Right cardiac atrium (tissue), 5 donors: ENCODE measurements at places on chromosomes 2 and 18. TPM values are rescaled to one million over a fixed set of nuclear protein-coding genes. Genes with fewer than 3 reads are reported as not detected.
A peak's percentile ranks its signal among the peaks of the same experiment; 100 is the strongest.

- DNase-seq = no peak
Observed at GRCh38 chr2:236555481-236555880, 14.1 kb upstream of the ACKR3 start.

- DNase-seq = no peak
Observed at GRCh38 chr2:166042768-166043390, 84.9 kb downstream of the SCN1A start.

GRCh38 chr2:29226375-29226774 lies 111.2 kb downstream of the CLIP4 start:
- DNase-seq = no peak

- peak; percentile 17 for DNase-seq
Observed at GRCh38 chr2:72204156-72204785, 56.6 kb upstream of the CYP26B1 start.

DNA sequence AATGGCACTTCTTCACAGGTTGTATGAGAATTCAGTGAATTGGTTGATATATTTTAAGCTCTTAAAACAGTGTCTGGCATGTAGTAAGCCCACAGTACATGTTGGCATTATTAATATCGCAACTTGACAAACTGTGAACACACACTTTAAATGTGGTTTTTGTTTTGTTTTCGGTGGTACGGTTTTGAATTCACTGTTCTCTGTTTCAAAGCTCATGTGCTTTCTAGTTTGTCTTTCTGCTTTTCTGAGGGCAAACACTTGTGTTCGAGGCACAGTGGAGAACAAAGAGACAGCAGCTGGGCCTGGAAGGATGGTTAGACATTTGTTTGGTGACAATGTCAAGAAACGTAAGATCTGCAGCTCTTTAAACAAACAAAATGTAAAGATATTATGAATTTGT lies 276.5 kb upstream of the MC4R start:
- no peak for DNase-seq

- DNase-seq = no peak
Observed at GRCh38 chr2:112684415-112684775, 36.4 kb upstream of the NT5DC4 start.

DNA sequence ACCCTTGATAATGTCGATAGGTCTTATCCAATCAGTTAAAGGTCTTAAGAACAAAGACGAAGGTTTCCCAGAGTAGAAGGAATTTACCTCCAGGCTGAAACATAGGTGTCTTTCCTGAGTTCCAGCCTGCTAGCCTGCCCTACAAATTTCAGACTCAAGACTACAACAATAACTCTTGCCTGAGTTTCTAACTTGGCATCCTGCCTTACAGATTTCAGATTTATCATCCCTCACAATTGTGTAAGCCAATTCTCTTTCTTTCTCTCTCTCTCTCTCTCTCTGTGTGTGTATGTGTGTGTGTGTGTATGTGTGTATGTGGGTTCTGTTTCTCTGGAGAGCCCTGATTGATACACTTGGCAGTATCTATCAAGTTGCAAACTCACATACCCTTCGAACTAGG lies 37.2 kb upstream of the B4GALT6 start:
- no peak for DNase-seq

DNA sequence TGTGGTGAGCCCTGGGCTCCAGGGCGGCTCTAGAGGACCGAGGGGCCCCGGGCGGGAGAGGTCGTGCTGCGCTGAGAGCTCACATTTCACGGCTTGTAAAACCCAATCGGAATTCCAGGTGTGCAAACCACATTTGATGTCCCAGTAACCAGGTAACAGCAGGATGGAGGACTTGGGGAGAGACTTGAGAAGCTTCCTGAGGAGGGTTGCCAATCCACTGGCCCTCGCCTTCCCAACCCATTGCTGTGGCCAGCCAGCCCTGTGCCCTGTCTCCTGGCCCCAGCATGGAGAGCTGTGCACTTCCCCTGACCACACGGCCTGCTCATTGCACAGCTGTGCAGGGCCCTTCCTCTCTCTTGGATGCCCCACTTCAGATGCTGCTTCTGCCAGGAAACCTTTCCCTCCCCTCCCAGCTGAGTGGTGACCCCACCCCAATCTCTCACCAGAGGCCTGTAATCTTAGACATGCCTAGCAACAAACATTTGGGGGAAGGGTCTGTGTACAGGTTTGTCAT lies 39.6 kb downstream of the ASB1 start:
- no peak for DNase-seq

DNA sequence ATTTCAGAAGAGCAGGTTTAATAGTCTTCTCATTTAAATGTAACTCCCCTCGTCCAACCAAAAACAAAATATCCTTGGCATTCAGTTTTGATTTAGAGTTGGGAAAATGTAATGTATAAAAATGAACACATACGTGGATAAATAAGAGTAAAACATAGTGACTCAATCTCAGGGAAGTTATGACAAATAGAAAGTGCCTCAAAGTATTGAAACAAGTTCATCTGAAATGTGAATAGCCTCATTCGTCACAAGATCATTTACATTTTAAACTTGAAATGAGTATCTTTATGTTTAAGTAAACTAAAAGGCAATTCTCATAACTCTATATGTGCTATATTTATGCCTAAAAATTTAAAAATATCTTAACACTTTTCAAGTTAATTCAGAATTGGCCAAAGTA lies 122.2 kb upstream of the SMAD7 start:
- DNase-seq = no peak

DNA sequence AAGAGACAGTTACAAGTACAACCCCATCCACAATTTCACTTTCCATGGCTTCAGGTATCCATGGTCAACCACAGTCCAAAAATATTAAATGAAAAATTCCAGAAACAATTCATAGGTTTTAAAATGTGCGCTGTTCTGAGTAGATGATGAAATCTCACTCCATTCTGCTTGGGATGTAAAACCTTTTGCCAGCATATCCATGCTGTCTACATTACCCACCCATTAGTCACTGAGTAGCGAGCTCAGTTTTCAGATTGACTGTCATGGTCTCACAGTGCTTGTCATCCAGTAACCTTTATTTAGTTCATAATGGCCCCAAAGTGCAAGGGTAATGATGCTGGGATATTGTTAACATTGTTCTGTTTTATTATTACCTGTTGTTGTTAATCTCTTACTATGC lies 40.5 kb downstream of the SMAD4 start:
- no peak for DNase-seq

DNA sequence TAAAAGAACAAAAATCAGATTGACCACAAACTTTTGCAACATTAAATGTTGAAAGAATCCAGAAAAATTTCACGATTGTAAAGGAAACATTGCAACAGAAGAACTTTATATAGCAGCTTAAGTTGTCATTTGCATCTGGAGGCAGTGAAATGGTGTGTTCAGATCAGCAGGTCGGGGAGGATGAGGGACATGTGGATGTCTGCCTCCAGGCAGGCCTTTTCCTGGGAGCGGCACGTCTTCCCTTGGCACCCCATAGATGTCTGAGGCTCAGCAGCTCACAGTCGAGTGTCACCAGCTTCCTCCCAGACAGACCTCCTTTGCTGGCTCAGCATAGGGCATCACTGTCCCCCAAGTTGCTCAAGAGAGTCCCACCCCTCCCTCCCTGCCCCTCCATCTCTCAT lies 44.3 kb upstream of the ASB1 start:
- DNase-seq = no peak

DNA sequence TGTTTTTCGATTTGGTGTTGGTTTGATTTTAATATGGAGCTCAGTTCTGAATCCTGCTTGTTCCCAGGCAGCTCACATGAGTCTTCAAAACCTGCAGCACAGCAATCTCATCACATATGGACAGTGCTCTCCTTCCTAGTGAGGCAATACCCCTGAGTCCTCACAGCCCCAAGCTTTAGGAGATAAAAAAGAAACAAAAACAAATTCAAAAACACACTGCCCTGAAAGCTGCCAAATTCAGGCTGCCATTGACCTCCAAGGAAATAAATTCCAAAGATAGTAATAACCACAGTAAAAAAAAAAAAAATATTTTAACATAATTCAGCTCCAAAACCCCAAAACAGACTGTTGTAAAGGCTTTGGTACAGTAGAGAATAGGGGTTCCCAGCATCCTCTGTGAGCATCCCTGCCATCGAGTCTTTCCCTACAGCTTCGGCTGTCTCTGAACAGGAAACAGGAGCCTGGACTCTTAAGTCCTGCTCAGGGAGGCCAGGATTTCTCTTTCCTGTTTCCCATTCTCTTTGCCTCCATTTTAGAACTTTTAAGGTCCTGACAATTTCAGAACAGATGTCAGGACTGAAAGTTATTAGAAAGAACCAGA lies 14.7 kb upstream of the SP3 start:
- DNase-seq = no peak

- DNase-seq = no peak
Observed at GRCh38 chr2:150007815-150008430, 420.3 kb upstream of the MMADHC start.

- DNase-seq = no peak
Observed at GRCh38 chr2:99707592-99707991, 217.8 kb upstream of the REV1 start.

GRCh38 chr2:134233728-134234136 lies 20.1 kb upstream of the MGAT5 start:
- no peak for DNase-seq

DNA sequence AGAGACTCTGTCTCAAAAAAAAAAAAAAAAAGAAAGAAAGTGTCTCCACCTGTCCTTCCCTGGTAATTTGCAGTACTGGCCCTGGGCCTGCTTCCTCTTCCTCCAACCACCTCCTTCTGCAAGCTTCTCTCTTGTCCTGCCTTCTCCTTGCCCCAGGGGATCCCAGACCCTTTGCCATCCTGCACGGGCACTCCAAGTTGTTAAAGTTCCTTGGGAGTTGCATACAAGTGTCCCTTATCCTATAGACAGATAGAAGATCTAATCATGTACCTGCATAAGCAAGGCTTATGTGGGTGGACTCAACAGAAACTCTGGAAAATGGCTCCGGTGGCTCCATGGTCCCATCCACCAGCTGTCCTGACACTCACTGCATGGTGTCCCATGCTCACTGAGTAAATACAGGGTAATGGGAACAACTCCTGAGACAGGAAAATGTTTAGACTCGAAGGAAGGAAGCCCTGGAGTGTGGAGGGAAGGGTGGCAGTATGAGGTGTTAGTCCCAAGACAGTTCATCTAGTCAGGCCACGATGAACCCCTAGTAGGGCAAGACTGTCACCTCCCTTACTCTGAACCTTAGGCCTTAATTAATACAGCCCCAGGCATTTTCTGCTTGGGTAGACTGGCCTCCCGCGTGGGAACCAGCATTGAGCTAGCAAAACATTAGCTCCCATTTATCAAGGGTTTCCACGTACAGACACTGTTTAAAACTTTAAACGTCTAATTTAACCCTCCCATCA lies 17.1 kb downstream of the ODC1 start:
- DNase-seq = no peak

GRCh38 chr2:26572591-26572990 lies 68.6 kb downstream of the CIB4 start:
- no peak for DNase-seq

The DCAF17 gene
- total RNA-seq = 7.8 TPM

The PLB1 gene
- total RNA-seq = 2.4 TPM

The OR6B2 gene
- total RNA-seq = not detected

The GLI2 gene
- total RNA-seq = 4.8 TPM

The DSC2 gene
- total RNA-seq = 20.5 TPM

The PARD3B gene
- 16.3 TPM for total RNA-seq

The MAL gene
- total RNA-seq = 15.5 TPM

The FAM161A gene
- 1.3 TPM for total RNA-seq

The LYPD6 gene
- total RNA-seq = 0.28 TPM

The CYP26B1 gene
- 9.0 TPM for total RNA-seq

The PSMA8 gene
- total RNA-seq = not detected

The APOB gene
- 93.2 TPM for total RNA-seq
